ENCODE measurements at places on chromosomes 3 and 15.

DNA sequence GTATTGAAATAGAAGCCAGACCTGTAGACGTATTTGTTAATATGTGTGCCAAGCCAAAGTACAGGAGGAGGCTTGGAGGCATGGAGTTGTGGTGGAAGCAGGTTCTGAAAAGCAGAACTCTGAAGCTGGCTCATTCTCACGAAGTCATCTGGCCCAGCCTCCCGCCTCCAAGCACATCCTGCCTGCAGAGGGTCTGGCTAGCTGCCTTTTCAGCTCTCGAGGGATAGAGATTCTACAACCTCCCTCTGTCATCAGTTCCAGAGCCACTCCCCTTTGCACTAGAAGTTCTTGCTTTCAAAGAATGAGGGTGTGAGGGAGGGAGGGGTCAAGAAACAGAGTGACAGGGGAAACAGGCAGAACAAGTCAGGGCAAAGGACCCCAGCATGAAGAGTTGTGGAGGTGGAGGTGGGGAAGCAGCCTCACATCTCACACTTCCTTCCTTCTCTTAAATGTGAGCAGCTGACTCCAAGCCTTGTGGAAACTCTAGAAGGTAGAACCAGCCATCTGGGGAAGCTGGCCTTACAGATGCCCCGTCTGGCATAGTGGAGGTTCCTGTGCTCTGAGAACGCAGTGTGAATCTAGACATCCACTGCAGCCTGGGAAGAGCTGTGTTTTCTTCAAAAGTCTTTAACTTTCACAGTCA lies 95.3 kb downstream of the SLC49A4 start:
- no peak for DNase-seq

DNA sequence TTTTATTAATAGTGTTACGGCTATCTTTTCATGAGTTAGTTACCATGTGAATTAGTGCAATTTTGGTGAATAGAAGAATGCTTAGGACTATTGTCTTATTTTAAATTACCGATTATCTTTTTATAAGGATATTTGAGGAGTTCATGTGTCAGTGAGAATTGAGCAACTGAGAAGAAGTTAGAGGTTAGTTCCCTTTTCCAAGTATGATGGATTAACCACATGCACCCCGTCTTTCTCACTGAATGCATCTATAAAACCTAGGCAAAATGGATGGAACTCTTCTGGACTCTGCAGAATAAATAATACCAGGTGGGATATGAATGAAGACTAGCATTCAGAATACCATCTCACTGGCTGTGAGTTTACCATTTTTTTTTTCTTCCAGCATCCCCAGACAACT lies 74.3 kb downstream of the TCF12 start:
- DNase-seq, result no peak

DNA sequence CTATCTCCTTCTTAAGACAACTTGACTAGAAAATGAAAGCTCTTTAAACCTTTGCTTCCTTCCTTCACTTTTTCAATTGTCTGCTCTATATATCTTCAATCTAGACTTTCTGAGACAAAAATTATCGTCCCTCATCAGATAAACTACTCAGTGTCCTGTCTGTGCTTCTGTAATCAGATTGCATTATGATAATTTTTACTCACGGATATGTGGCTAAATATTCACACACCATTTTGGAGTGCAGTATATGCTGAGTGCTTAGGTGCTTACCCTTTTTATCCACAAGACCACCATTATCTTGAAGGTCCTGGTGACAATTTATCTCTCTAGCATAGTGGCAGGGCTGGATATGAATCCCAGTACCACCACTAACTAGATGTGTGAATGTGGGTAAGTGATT lies 1012.3 kb downstream of the TUSC7 start:
- DNase-seq, result no peak

DNA sequence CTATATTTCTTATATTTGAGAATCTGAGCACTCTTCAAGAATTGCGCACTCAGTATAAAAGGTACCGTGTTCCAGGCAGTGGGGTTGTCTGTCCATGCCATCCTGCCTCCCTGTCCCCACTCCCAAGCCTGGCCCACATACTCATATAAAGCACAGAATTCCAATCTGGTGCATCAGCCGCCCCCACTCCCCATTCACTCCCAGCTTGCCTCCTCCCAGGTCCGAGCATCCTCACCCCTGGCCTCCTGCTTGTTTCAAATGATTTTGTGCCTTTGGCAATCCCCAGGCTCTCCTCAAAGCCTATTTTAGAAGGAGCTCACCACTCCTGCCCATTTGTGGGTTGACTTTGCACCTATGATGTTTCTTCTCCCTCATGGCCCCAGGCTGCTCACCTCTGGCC lies 22.2 kb upstream of the IGF1R start:
- no peak for DNase-seq

- DNase-seq, result no peak
Observed at GRCh38 chr3:176087066-176087697, 1110.1 kb downstream of the TBL1XR1 start.

- no peak for DNase-seq
Observed at GRCh38 chr3:64049136-64049535, 25.8 kb upstream of the PSMD6 start.

GRCh38 chr3:61682671-61683548 lies 121.5 kb downstream of the PTPRG start:
- DNase-seq, result no peak

DNA sequence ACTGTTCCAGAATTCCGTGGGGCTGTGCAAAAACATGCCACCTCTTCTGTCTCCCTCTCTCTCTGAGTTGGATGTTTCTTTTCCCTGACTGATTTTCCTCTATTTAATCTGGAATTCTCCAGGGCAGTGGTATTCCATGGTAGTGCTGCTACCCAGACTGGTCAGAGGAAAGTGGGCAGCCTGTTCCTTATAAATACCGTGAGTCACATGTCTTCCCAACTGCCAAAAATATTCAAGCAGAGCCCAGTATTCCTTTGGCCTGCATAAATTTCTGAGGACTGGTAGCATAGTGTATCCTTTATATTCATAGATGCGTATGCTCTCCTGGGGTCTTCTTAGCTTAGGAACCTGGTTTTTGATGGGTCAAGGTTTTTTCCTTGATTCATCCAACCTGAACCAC lies 40.9 kb downstream of the CEMIP start:
- no peak for DNase-seq

DNA sequence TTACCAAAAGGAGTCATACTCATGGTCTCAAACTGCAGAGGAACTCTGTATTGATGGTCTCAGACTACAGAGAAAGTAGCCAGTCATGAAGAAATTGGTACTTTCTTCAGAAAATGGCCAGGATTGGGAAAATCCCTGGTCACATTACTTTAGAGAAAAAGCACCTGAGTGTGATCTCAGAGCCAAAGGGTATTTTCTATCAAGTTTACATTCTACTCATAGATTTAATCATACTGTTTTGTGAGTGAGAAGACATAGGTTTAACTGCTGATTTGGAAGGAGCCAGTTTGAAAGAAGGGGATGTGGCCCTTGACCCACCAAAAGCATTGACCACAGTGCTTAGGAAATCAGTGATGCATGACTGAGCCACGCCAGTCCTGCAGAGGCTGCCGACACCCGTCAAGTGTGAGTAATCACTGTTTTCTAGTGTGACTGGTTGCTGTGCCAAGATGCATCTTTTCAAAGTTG lies 203.6 kb downstream of the AKAP13 start:
- no peak for DNase-seq

GRCh38 chr3:40207796-40208195 lies 101.7 kb upstream of the EIF1B start:
- no peak for DNase-seq

DNA sequence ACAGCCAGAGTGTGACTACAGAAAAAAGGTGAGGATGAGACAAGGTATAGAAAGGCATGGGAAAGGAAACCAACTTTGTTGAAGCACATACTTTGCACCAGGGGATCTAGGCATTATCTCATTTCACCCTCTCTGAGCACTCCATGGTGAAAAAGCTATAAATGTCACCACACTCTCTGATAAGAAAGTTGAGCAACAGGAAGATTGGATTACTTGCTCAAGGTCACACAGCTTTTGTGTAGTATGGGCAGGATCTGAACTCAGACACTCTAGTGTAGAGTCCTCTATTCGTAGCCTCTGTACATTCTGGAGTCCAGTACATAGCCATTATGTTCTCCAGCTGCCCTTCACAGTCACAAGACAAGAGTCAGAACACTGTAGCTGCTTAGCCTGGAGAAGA lies 163.4 kb upstream of the SEMA6D start:
- no peak for DNase-seq

DNA sequence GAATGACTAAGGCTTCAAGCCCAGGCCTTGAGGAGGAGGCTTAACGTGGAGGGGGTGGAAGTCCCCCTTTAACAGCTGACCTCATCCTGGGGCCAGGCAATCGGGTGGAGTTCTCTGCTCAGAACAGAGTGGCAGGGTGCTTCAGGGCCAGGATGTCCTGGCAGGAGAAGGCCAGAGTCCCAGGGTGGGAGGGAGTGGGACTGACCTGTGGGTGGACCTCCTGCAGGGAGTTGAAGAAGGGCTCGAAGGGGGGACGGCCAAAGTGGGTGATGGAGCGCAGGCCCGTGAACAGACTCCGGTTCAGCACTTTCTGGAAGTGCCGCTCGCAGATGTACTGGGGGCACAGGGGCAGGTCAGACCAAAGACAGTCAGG lies 19.6 kb downstream of the DUOX2 start:
- DNase-seq, result no peak

DNA sequence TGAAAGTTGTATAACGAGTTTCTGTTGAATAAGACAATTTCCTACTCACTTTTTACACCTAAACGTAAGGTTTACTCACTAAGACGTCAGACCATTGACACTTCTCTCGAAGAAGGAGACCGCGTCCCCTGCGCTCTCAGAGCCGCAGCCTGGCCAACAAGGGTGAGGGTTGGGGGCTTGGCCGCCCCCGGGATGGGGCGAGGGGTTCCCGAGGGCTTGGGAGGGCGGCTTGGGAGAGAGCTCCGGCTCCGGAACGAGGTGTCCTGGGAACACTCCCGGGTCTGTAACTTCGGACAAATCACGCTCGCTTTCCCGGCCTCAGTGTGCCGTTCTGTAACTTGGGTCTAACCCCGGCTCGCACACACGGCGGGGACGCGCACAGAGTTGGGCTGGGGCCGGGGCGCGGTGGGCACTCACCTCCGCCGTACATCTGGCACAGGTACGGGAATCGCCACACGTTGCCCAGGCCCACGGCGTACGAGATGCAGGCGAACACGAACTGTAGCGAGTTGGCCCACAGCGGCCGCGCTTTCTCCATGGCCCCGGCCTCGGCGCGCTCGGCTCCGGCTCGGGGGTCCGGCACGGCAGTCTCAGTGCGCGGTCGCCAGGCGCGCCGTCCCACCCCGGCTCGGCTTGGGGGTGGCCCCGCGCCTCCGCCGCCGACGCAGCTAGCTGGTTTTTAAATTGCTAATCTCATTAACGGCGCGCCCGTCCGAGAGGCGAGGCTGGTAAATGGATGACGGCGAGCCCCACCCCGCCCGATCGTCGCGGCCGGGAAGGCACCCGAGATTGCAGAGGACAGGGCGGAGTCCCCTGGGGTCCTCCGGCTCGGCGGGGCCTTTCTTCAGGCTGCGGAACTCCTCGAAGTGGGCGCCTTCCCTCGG lies at the start of gene SLC6A20:
TSS of gene SLC6A20 (minus strand) at position 655 of the 884 bp plus-strand sequence. CDS start at position 538, 117 bp downstream.
- no peak for DNase-seq

DNA sequence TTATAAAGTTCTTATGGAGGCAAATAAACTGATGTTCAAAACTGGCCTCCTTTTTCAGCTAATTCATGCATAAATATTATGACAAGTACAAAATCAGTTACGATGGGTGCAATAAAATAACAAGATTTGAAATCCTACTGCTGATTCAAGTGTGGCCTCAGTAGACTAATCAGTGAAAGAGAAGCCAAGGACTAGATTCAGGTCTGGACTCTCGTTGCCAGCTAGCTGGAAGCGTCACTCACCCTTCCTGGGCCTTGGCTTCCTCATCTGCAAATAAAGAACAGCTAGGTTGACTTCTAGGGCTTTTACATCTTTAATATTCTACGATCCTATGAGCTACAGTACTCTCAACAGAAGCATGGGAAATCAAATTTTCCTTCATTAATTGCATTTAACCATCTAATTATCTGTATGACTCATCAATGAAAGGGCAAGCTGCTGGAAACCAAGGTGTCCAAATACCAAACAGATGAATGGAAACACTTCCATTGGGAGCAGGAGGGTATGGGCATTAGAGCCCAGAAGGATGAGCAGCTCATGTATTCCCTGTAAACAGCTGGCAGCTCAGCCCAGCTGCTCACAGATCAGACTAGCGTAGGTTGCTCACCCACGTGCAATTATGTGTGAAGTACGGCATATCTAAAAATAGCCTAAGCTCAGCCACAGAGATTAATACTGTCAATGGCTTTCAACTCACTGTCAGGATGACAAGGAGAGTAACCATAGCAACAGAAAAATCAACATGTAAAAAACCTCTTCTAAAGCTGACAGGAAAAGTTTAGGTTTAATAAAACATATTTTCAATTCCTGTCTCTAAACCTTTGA lies 294.8 kb downstream of the PLCL2 start:
- DNase-seq, result no peak

- no peak for DNase-seq
Observed at GRCh38 chr15:28900041-28900891, 14.5 kb downstream of the APBA2 start.

- no peak for DNase-seq
Observed at GRCh38 chr3:117017135-117017894, 307.7 kb downstream of the TUSC7 start.

GRCh38 chr3:160130071-160130470 lies 95.2 kb upstream of the C3orf80 start:
- no peak for DNase-seq

- no peak for DNase-seq
Observed at GRCh38 chr3:177133860-177134815, 63.1 kb downstream of the TBL1XR1 start.

DNA sequence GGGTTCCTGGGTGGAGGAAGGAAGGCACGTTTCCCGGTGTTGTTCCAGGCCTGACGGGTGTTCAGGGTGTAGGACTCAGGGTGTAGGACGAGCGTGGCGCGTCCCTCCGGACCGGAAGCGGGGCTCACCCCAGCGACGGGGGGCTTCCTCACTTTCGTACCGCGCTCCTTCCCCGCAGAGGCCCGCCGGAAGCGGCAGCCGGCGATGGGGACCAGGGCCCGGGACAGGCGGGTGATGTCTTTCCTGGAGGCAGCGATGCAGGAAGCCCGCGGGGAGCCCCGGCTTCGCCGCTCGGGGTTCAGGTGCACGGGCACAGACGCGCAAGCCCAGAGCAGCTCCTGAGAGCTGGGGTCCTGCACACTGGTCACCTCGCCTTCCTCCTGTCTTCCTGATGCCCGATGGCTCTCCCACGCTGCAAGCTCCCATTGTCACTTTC lies 13.4 kb downstream of the FOXL2NB start:
- no peak for DNase-seq

GRCh38 chr3:79015854-79016253 lies 751.9 kb downstream of the ROBO1 start:
- no peak for DNase-seq

GRCh38 chr3:17129556-17129955 lies 244.8 kb downstream of the PLCL2 start:
- no peak for DNase-seq

- no peak for DNase-seq
Observed at GRCh38 chr3:30720586-30721313, 114.3 kb downstream of the TGFBR2 start.

- no peak for DNase-seq
Observed at GRCh38 chr3:130907966-130908365, 14.1 kb downstream of the ATP2C1 start.

- no peak for DNase-seq
Observed at GRCh38 chr3:101391413-101391950, 71.1 kb upstream of the IMPG2 start.

GRCh38 chr3:72298201-72299152 lies 513.5 kb upstream of the PROK2 start:
- DNase-seq, result no peak

Measured in stimulated activated CD8-positive, alpha-beta memory T cell treated with anti-CD3 and anti-CD28 coated beads, Interleukin-2, amount 100 ng/mL, for 1 hour (primary cell).